ENCODE measurements at places on chromosomes 1 and 21.

DNA sequence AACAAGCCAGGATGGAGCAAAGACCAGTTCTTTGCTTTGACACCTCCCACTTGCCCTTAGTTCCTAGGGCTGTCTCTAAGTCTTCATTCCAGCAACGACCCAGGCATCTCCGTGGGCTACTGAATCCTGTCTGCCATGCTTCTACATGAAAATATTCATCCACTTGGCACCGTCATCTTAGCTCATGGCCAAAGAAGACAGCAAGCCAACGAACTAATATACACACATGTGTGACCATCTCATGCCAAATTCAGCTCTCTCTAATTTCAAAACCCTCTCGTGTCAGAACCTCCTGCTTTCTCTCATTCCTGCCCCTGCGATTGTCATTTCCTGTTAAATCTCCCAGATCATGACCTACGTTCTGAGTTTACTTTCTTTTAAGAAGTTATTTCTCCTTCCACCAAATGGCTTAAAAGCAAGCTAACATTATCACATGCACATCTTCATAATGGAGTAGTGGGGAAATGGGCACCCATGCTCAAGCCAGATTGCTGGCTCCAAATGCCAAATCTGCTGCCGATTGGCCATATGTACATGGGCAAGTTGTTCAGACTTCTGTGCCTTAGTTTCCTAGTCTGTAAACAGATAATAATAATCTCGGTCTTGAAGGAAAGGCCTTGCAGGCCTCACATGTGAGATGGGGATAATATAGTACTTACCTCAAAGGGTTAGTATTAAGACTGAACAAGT lies 373.4 kb downstream of the USH2A start:
- DNase-seq, result no peak

DNA sequence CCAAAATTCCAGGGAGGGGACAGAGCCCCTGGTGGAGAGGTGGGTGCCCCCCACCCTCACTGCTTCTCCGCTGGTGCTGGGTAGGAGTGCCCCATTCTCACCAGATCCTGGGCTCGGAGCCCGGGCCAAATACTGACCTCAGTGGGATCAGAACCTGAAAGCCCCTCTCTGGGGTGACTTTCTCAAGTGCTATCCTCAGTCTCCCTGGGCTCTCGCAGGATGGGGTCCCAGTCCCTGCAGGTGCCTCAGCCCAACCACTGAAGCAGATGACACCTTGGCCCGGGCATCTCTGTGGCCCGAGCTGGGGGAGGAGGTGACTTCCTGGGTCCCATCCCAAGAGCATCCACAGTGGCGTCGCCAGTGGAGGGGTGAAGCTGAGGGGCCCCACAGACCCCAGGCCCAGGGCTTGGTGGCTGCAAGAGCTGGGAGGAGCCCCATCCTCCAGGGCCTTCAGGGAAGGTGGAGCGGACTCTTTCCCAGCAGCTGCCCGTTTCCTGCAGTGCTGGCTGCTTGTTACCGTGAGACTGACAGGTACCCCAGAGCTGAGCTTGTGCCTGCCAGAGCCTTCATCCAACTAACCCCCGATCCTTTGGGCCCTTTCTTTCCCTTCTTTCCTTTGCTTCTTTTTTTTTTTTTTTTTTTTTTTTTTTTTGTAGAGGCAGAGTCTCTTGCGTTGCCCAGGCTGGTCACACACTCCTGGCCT lies 3.9 kb upstream of the FNDC10 start:
- DNase-seq, result no peak

DNA sequence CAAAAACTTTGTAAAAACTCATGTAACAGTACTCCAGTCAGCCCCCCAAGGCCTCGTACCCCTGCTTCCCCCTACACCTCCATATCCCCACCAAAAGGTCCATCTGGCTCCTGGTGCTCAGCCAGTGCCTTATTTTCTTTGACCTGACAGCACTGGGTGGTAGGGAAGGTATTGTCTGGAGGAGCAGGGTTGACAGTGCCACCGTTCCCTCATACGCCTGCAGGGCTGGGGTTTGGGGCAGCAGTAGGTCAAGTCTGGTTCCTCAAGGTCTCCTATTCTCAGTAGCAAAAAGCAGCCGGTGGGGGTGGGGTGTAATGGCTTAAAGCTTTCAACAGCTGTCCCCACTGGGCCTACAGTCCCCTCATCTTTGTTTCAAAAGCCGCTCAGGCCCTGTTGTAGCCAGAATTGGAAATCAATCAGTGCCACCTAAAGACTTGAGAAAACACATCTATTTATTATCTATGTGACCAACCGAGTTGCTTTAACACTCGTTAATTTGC lies 25.3 kb upstream of the TTF2 start:
- DNase-seq, result no peak

- DNase-seq, result peak; percentile 38
Measured at GRCh38 chr1:44354268-44354839, 703 bp downstream of the ERI3 start.

DNA sequence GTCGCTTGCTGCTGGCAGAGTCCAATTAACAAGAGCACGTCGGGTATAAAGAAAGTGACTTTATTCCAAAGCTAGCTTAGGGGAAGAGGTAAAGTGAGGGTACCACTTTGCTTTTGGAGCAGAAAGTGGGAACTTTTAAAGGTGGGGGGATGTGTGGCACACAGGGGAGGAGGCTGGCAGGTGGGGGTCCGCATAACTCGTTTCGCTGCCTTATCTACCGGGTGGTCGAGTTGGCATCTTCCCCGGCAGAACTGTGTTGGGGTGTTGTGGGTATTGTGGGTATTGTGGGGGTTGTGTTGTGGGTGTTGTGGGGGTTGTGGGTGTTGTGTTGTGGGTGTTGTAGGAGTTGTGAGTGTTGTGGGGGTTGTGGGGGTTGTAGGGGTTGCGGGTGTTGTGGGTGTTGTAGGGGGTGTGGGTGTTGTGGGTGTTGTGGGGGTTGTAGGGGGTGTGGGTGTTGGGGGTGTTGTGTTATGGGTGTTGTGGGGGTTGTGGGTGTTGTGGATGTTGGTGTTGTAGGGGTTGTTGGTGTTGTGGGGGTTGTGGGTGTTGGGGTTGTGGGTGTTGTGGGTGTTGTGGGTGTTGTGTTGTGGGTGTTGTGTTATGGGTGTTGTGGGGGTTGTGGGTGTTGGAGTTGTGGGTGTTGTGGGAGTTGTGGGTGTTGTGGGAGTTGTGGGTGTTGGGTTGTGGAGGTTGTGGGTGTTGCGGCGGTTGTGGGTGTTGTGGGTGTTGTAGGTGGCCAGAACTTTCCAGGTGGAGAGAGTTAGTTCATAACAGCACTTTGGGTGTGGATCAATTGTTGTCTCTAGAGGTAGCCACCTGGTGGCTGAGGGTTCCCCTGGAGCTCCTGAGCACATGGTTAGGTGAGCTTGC lies 52.7 kb downstream of the AGPAT3 start:
- DNase-seq, result no peak

- no peak for DNase-seq
Measured at GRCh38 chr1:171901245-171901644, 59.9 kb downstream of the DNM3 start.
